ENCODE measurements at places on chromosomes 16 and 17.

- no peak for DNase-seq
Observed at GRCh38 chr17:41444186-41444585, 3.4 kb upstream of the KRT38 start.

- DNase-seq, result no peak
Observed at GRCh38 chr16:49556606-49557446, 183.2 kb downstream of the C16orf78 start.

GRCh38 chr16:3822366-3823045, 58.0 kb downstream of the CREBBP start:
- DNase-seq, result no peak

- no peak for DNase-seq
Observed at GRCh38 chr16:86565644-86566511, 751 bp upstream of the FOXC2 start.

GRCh38 chr17:75553295-75554110, 28.0 kb downstream of the LLGL2 start:
- no peak for DNase-seq

DNA sequence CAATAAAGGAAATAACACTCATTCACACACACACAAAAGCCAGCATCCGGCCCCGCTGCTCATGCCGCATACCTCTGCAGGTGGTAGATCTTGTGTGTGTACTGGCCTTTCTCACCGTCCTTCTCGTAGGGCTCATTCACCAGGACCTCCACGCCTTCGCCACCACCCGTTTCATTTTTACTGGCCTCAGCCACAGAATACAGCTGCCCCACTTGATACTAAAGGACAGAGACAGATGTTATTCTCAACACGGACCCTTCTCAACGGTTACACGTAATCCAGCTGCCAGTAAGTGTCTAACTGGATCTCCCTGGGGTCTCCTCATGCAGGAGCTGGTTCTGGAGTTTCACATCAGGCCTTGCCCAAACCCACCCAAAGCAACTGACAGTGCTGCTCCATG, 9.7 kb downstream of the PITPNA start:
- no peak for DNase-seq

DNA sequence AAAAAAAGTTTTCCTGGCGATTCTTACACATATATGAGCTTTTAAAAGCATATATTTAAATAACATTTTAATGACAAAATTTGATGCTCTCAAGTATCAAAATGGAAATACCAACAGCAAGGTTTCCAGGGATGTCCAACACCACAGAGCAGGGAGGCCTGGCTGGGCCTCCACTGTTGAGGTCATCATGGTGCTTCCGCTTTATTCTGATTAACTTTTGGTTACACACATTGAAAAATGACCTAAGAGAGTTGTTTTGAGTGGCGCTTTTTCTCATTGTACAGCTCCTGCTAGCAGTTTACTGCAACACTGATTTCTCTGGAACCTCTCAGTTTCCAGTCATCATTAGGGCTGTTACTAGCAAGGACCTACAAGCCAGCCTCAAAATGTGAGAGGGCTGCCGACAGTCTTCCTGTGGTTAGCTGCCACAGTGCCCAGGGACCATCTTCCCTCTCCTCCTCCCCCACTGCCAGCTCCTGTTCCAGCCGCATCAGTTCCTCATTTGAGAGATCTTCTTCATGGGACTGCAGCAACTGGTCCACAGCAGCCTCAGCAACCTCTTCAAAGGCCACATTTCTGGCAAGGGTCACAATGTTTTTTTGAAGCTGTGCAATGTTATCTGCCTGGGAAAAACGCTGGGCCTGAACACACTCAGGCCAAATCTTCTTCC, 21.3 kb downstream of the DEF8 start:
- DNase-seq, result no peak

DNA sequence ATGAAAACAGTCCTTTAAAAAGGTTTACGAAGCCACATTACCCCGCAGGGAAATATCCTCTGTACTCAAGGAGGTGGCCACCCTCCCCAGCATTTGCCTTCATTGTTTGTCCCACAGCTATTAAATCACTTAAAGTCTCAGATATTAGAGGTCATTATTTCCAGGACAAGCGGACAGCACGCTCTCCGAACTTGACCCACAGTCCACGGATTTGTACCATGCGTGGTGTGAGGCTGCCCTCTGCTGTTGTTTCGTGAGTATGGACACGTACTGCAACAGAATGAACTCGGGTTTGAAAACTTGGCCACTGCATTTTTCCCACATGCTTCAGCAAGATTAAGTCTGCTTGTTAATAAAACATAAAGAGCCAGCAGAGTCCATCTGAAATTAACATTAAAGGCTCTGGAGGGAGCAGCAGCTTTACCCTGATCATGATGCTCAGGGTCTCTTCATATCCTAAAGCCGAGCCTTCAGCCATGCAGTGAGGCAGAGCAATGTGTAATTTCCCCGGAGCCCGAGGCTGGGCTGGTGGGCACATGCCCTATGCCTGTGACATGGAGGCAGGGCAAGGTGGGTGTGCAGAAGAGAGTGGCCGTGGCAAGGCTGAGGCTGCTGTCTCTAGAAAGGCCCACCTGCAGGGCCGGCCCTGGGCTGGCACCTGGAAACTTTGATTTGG, 19.7 kb downstream of the MEAK7 start:
- DNase-seq, result no peak

DNA sequence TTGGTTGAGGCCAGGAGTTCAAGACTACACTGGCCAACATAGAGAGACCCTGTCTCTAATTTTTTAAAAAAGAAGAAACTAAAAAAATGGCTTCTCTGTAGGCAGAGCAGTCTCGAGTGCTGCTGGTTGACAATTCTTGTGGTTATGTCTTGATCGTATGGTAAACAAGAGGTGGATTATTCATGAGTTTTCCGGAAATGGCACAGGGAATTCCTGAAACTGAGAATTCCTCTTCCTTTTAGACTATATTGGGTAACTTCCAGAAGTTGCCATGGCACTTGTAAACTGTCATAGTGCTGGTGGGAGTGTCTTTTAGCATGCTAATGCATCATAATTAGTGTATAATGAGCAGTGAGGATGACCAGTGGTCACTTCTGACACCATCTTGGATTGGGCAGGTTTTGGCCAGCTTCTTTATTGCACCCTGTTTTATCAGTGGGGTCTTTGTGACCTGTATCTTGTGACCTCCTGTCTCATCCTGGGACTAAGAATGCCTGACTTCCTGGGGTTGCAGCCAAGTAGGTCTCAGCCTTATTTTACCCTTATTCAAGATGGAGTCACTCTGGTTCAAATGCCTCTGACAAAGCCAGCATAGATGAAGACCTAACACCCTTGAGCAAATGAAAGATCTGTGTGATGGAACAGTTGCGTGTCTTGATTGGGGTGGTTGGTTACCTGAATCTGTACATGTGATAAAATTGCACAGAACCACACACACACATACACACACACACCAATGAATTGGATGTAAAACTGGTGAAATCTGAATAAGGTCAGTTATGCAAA, 30.2 kb downstream of the BMERB1 start:
- DNase-seq, result no peak

DNA sequence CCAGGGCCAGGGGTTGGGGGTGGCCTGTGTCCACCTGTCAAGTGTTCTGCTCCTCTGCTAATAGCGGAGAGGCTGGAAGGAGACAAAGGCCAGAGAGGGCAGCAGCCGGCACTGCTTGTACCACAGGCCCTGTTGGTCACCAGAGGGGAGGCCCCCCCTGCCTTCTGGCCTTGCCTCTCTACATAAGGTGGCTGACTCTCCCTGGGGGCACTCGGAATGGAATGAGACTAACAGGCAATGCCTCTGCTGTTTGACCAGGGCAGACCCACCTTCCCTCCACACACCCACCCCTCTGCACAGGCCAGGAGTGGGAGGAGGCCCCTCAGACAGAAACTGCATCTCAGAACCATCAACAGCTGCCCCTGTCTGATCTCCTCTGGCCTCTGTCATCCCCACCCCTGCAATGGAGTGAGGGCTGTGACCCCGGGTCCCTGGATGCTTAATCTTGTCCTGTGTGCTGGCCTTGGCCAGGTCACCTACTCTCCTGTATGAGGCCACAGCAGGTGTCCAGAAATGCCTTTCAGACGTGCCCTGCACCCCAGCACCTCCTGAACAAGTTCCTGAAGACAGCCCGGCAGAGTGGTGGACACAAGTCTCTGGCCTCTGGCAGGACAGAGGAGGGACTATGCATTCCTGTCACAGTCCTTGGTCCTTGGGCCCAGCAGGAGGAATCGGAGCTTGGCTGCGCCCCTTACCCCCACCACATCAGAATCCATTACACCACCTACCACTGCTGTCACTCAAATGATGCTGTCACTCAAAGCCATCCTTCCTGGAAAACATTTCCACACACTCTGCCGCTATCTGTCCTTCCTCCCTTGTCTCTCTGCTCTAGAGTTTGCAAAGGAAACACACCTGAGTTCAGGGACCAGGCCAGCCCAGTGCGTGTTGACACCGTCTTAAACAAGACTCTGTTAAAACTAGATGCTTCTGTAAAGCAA, 107.5 kb upstream of the ZNF750 start:
- DNase-seq, result no peak

GRCh38 chr17:8068736-8069586, 18.6 kb downstream of the ALOX12B start:
- DNase-seq, result no peak

DNA sequence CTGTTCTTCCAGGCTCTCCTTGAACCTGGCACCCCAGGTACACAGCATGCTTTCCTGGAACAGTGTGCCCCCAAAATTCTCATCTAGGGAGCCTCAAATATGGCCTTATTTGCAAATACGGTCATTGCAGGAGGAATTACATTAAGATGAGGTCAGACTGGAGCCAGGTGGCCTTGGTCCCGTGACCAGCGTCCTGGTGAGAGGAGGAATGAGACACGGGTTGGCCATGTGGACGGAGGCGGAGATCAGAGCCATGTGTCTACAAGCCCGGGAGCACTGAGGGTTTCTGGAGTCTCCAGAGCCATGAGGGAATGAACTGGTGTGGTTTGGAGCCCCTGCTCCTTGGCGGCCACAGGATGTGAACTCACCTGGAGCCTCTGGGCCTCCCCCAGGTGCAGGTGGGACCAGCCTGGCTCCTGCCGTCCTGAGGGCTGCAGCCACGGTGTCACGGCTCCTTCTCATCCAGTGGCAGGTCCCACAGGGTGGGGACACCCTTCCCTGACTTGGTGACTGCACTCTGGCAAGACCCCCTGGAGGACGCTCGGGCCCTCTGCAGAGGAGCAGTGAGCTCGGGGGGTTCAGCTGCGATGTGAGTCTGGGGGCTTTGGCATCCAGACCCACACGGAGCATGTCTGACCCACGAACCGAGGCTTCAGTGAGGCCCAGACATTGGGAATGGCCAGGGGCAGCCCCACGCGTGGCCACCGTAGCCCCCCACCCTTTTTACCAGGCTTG, 21.8 kb upstream of the GNG13 start:
- DNase-seq, result no peak

DNA sequence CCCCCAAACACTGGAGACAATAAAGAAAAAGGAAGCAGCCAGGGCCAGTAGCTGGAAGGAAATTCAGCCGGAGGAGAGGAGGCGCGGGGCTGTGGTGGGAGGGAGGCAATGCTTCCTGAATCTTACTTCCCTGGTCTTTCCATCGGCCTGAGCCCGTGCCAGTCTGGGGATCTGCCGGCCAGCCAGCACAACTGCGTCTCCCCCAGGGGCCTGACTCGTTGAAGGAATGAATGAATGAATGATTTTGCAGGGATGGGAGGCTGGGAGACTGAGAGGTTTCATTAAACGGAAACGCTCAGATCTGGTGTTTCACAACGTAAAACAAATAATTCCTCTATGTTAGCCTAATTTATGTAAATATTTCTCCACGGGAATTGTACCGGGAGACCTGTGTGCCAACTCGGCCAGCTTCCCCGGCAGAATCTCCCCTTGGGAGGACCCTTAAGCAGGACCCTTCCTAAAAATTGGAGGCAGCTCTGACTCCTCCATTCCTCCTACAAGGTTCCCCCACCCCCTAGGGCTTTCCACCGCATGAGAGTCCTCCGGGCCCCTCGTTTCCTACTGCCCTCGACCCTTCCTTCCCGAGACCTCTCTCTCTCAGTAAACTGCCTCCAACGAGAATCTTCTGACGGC, 1.3 kb upstream of the BAIAP2 start:
- no peak for DNase-seq

DNA sequence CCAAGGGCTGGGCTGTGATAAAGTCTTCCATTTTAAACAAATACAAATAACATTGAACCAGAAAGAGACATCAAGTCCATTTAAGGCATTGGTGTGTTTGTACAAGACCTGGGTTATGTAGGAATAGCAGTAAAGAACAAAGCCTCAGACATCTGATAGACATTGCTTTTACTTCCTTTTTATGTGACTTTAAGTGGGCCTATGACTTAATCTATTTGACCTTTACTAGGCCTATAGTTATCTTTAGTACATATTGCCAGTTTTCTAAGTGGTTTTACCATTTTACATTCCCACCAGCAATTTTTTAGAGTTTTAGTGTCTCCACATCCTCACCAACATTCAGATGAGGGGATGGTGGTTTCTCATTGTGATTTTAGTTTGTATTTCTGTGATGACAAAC, 298.8 kb downstream of the ZFHX3 start:
- no peak for DNase-seq

DNA sequence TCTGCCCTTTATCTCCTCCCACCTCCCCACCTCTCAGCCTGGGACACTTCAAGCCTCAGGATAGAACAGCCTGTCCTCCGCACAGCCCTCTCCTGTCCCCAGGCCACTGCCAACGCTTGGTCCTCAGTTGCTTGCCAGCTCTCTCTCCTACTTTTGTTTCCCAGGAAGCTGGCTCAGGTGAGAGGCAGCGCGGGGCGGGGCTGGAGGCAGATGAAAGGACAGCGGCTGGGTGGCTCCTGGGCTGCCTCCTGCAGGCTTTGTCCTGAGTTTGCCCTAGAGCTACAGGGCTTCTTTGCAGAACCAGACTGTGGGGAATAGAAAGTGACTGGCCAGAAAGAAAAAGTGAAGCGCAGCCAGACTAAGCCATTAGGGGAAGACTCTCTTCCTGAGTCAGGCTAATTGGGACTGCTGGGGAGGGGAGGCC, 48.2 kb upstream of the CDC42EP4 start:
- no peak for DNase-seq

DNA sequence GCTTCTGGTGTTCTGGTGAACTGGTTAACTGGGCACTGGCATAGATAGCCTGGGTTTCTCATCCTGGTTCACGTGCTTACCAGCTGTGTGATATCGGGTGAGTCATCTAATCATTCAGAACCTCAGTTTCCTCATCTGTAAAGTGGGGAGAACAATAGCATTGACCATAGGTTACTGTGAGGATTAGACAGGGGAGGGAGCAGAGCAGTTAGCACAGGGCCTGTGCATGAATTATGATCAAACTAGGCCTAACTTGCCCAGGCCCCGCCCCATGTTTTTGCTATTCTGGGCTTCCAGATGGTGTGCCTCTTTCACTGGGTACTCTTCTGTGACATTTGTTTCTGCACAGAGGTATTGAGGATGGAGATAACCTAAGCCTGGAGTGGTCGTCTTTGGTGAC, 4.6 kb upstream of the KLHL36 start:
- no peak for DNase-seq

- no peak for DNase-seq
Observed at GRCh38 chr17:42120161-42120769, 902 bp downstream of the KAT2A start.

DNA sequence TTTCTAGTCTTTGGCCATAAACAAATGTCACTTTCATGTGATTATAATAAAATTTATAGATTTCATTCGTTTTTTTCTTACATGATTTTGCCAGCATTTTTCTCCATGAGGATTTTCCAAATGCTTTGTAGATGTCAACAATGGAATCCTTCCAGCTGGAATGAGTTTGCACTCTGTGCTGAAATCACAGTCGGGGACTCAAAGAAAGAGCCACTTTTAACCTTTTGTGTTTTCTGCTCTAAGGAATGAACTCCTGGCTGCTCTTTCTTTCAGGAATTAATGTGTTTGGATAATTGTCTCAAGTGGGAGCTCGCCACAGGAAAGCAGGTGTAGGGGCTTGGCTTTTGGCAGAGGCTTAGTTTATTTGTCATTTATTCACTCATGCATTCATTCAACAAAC, 372.3 kb upstream of the SALL1 start:
- DNase-seq, result no peak

Measured in activated CD4-positive, CD25-positive, alpha-beta regulatory T cell treated with anti-CD3 and anti-CD28 coated beads, Interleukin-2, amount 50 U/mL, for 72 hours (primary cell).